AG04449 (cell line): ENCODE measurements at places on chromosomes 2 and 18.

- DNase-seq, result no peak
Measured at GRCh38 chr18:67733088-67733487, 216.6 kb upstream of the DSEL start.

DNA sequence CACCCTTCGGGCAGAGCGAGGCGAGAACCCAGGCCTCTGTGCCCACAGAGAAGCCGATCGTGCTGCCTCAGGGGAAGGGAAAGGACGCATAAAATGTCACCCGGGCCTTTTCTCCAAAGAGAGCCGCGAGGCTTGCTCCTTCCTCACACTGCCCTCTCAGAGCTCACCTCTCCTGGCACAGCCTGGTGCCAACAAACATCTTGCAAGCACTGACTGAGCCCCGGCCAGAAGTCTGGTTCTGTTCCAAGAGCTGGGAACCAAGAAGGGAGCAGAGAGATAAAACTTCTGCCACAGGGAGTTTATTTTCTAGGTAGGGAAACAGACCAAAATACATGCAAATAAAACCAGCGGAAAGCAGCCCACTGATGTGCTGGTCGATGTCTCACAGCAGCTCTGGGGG is 13.6 kb upstream of the ADI1 start:
- no peak for DNase-seq

GRCh38 chr2:40405465-40405864 is 46.4 kb downstream of the SLC8A1 start:
- DNase-seq, result no peak

- no peak for DNase-seq
Measured at GRCh38 chr18:48924630-48925490, 25.9 kb downstream of the SMAD7 start.

DNA sequence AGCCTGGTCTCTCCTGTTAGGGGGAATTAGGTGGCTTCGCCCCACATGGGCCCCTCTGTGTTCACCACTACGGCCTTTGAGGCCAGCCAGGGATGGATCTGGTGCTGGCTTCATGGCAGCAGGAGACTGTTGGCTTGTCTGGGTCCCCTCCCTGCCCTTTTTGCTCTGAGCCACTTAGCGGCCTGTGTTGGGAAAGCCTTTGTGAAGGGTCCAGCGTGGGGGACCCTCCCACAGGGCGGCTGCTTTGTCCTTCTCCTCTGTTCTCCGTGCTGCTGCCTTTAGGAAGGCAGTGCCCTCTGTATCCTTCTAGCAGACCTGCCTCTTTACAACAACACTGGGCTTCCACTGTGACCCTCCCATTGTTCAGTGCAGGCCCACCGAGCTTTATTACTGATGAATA is 118.4 kb downstream of the TSN start:
- DNase-seq, result no peak

DNA sequence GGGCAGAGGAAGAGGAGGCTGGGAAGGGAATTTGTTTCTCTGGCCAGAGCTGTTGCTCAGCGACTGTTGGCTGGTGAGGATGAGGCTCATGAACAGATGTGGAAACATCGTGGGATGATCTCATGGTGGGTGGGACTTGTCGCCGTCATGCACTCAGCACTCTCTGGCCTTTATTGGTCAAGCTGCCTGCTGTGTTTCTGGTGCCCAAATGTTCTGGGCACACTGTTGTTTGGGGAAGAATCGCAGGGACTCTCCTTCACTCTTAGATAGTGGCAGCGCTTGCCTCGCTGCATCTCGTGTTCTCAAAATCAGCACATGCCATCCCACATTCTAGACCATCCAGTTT is 145.6 kb downstream of the AGAP1 start:
- DNase-seq, result peak; percentile 57

- DNase-seq, result no peak
Measured at GRCh38 chr18:57957210-57957609, 86.8 kb upstream of the NEDD4L start.

GRCh38 chr18:26621161-26622026 is 73.0 kb upstream of the KCTD1 start:
- DNase-seq, result no peak

DNA sequence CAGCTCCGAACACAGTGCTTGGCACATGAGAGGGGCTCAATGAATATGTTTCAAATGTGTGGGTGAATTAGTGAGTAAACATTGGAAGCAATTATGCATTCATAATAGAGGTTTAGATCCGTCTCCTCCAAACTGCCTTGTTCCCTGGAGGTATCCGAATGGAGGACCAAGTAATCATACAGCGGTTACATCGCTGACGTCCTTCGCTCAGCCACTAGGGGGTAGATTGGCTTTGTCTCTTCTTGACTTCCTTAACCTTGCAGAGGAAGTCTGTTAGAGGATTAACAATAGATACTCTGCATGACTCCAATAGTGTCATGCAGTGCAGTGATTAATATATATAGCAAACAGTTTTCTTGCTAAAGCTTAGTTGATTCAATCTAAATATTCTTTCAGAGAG is 517.0 kb downstream of the PTPRM start:
- DNase-seq, result no peak

DNA sequence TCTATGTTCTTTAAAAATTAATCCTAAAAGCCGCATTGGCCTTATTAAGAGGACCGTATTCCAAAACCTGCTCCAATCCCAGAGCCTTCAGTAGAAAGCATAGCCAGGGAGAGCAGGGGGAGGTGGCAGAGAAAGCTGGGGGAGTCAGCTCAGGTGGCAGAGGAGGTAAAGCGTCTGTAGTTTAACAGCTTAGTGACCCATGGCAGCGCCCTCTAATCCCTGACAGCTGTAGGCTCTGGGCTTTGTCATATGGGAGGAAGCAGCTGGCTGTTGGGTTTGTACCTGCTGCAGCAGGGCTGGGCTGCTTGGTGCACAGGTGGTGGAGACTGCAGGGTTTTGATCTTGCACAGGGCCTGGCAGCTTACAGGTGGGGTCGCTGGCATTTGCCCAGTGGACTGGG is 50.6 kb downstream of the THNSL2 start:
- no peak for DNase-seq

GRCh38 chr2:198312596-198313483 is 508.4 kb downstream of the PLCL1 start:
- DNase-seq, result no peak

DNA sequence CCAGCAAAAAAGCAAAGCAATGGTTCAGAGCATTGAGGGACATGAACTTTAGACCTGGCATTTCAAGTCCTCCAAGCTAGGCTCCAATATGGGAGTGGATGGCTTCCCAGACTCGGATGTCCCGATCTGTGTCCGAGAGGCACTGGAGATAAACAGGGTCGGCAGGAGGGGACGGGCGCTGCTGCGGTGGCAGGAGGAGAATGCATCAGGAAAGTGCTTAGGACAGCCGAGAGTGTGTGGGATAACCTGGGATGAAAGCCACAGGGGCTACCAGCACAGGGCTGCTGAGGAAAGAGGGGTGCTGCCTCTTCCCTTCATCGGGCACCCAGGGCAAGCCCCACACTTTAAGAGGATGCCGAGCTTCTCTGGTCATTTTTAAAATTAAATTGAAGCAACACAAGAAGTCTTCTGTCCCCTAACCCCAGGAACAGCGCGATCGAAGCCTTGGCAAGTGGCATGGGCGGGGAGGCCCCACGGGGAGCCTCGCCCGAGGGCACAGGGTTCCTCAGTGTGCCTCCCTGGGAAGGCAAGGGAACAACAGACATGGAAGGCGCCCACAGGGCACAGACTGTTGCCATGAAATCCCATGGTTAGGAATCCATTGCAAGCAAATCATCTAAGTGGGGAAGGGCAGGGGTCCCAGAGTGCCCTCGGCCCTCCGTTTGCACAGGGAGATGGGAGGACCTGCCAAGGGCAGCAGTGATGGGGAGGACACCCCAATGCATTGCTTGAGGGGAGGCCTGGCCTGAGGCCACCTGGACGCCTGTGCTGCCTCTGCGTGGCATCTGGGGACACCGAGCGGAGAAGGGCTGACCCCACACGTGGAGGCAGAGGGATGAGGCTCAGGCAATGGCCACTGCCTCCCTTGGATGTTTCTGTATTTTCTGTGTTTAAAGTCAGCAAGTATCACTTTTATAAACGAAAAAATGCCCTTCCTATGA is 78.5 kb upstream of the GPC1 start:
- no peak for DNase-seq

DNA sequence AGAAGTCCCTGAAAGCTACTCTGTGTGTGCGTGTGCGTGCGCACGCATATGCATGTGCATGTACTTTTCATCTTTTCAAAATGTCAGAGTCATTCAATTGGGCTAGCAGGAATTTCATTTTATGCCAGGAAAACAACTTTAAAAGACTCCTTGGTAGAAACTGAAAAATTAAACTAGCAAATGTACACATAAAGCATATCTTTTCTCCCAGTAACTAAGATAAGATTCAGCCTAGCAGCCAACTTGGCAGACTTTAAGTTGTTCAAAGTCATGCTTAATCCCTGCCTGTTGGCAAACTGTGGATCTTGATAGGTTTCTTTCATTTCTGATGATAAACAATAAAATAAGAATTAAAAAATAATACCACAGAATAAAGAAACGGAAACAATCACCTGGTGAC is 1129.1 kb downstream of the LRP1B start:
- no peak for DNase-seq

- DNase-seq, result no peak
Measured at GRCh38 chr2:67210430-67210829, 186.7 kb upstream of the ETAA1 start.

GRCh38 chr2:129709001-129709955 is 270.2 kb upstream of the RAB6C start:
- DNase-seq, result no peak

DNA sequence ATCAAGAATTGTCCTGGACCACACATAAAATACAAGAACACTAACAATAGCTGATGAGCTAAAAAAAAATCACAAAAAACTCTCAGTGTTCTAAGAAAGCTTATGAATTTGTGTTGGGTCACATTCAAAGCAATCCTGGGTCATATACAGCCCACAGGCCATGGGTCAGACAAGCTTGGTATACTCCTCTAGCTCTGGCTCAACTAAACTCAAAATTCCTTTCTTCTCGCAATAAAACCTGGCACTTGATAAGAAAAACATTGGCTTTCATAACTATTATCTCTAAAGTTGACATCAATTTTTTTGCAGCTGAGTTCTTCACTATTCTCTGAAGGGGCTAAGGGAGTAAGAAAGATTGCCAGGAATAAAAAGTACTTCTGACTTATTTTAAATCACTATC is 38.3 kb downstream of the FBXO48 start:
- no peak for DNase-seq

DNA sequence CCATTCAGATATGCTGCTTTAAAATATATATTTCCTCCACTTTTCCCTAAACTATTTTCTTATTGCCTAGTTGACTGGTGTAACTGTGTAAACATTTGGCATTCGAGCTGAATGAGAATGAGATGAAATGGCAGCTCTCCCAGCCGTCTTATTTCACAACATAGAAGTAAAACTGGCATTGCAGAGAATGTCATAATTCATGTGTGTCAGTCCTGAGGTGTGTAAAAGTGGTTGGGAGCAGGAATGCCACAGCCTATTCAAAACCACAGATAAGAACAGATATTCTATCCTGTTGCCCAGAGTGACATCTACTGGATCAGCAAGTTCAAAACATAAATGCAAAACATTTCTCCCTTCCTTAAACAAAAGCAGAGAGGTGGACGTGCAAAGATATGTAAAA is 565.5 kb upstream of the CHAC2 start:
- DNase-seq, result peak; percentile 63

DNA sequence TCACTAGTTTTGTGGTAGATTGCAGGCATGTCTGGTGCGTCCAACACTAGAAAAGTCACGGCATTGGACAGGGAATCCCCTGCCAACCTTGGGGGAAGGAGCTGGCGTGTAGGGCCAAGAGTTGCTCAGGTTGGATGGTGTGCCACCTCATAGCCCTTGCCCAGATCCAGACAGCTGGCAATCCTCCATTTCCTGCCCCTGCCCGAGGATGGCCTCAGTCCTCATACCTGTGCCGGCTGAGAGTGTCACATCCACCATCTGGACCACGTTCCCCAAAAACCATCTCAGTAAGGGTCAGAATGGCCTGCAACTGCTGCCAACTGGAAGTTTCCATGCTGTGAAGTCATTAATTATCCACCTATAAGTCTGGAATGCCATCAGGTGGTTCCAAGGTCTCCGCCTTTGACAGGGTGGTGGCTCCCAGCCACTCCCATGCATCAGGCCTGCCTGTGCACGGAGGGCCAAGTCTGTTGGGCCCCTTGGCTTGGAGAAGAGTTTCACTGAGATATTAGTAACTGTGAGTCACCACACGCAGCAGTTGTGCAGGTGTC is 55.0 kb downstream of the IMPA2 start:
- no peak for DNase-seq

DNA sequence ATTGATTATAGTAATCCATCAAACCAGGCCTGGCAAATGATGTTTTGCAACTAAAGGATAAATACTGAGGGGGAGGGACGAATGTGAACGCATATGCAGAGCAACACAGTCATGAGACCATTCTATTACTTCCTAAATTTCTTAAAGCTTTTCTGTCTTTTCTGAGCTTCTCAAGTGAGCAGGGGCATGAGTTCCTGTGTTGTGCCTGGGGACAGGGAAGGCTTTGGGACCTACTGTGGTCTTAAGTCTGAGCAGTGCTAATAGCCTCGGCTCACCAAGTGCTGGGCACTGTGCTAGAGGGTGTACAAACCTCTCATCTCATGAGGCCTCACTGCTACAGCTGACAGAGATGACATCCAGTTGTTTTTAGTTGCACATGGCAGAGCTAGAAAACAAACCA is 182.4 kb downstream of the NEDD4L start:
- DNase-seq, result no peak

DNA sequence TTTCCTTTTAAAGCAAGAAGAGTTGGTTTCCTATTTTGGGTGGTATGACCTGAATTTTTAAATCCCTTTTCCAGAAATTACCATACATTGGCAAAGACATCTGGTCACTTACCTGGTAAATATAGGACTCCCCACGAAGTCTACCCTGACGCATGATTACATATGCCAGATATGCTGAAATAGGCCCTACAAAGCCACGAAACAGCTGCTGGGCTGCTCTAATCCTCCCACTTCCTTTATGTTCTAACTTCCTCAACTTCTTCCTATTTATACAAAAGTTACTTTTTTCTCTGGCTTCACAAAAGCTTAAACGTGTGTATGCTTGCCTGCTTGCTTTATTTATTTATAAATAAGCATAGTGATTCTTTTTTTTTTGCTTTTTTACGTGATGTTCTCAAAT is 186.0 kb upstream of the EPHA4 start:
- no peak for DNase-seq

- no peak for DNase-seq
Measured at GRCh38 chr2:241730671-241731293, 3.6 kb upstream of the D2HGDH start.

GRCh38 chr18:79599441-79599931 is 80.1 kb upstream of the CTDP1 start:
- DNase-seq, result peak; percentile 40

GRCh38 chr2:36058076-36058475 is 297.5 kb upstream of the CRIM1 start:
- no peak for DNase-seq

- DNase-seq, result no peak
Measured at GRCh38 chr18:5197461-5197860, 404 bp upstream of the AKAIN1 start.

- peak; percentile 49 for DNase-seq
Measured at GRCh38 chr18:3511980-3512379, 62.0 kb downstream of the TGIF1 start.

- DNase-seq, result no peak
Measured at GRCh38 chr2:40302751-40303325, 149.1 kb downstream of the SLC8A1 start.

GRCh38 chr2:161233858-161234431 is 73.7 kb downstream of the TANK start:
- no peak for DNase-seq

GRCh38 chr18:26309281-26309680 is 83.0 kb downstream of the TAF4B start:
- no peak for DNase-seq

- no peak for DNase-seq
Measured at GRCh38 chr2:20616341-20616871, 34.5 kb downstream of the HS1BP3 start.
